ENCODE measurements at places on chromosomes 6 and 20.

DNA sequence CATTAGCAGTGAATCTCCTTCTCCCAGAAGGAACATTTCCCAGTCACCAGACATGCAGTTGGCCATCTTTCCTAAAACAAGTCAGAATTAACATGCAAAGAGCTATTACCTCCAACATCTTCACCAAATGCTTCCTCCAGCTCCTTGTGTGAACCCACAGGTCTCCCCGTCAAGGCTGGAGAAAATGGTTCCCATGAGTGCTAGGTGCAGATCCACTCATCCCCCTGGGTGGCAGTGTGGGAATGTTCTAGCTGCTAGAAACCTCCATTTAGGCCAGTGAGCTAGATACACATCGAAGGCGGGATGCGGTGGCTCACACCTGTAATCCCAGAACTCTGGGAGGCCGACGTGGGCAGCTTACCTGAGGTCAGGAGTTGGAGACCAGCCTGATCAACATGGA lies 603.9 kb upstream of the SLC35B3 start:
- DNase-seq: no peak

GRCh38 chr6:147418523-147418922 lies 90.0 kb upstream of the SAMD5 start:
- no peak for DNase-seq

DNA sequence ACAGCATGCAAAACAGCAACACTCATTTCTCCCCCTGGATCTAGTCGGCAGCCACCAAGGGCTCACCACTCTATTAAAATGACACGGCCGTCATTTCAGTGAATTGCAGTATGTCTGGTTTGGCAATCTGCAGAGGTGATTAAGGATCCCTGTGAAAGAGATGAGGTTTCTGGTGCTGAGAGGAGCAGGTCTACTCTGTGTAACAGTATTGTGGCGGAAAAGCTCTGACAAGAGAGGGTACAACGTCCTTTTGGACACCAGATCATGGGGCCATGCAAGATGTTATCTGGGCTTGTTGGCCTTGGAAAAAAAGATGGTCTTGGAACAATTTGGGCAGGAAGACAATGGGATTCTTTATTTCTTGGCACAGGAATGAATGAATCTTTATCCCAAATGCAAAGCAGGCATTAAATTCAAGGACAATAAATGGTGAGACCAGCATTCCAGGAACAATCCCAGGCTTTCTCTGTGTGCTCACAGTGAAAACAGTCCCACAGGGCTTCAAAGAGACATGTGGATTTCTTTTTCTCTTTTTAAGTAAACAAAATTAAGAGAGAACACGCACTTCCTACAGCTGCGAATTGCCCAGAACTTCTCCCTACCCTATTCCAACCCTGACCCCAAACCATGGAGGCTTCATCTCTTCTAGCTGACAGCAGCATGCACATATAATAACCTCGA lies 33.7 kb upstream of the ADGRF1 start:
- DNase-seq: no peak

GRCh38 chr6:155473741-155474140 lies 18.1 kb upstream of the NOX3 start:
- no peak for DNase-seq

- DNase-seq: no peak
These were observed 12.6 kb downstream of the KCNK17 start for GRCh38 chr6:39301606-39302005.

DNA sequence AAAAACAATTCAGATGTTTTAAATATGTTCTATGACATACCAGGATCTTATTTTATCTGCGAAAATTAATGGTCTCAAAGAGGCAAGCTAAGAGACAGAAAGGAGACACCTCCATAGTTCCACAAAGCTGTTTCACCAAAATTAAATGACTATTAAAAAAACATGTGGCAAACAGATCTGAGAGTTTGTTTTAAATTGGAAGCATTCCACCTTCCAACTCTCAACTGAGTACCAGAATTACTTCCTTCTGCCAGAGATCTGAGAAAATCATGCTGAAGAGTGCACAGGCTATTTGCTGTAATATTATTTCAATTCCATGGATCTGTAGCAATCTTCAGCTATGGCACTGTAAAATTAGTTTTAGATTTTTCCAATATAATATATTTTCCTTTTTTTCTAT lies 669.5 kb upstream of the MARCKS start:
- DNase-seq: no peak

DNA sequence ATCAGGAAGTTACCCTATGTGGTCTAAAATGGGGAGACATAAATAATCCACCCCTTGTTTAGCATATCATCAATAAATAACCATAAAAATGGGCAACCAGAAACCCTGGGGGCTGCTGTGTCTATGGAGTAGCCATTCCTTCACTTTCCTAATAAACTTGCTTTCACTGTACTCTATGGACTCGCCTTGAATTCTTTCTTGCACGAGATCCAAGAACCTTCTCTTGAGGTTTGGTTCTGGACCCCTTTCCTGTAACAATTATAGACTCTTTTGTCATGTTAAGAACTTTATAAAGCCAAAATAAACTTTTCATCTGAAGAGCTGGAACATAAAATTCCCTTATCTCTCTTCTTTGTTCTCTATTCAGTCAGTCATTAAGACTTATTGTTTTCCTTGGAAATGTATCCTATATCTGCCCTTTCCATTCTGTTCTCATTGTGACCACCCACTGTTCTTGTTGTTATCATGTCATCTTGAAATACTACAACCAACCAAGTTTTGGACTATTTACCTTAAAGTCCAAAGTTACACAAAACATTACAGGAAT lies 29.3 kb upstream of the ZBTB24 start:
- no peak for DNase-seq

GRCh38 chr6:5403076-5403475 lies 141.8 kb downstream of the FARS2 start:
- no peak for DNase-seq

GRCh38 chr20:34539756-34540155 lies 18.8 kb upstream of the MAP1LC3A start:
- DNase-seq: no peak

All from NCI-H1930 (cell line).